ENCODE measurements at places on chromosomes 4 and X.

- no peak for DNase-seq
These were observed 37.7 kb downstream of the RHOH start for GRCh38 chr4:40234519-40235039.

- DNase-seq = no peak
These were observed 24.9 kb downstream of the NLGN3 start for GRCh38 chrX:71169586-71169985.

DNA sequence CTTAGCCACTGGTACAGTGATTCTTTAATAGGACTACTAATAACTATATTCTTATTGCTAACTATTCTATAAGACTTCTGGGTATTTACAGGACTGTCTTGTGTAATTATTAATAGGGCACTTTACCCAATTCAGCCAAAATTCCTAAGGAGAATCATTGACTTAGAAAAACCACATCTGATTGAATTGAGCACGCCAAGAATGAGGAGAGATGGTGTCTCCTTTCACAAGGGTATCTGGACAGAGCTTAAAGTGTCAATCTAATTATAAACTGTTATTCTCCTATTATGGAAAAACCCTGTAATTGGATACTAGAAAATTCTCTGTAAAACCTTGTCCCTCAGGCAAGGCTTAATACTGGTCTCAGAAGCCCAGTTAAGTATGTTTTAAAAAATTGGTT lies 111.1 kb upstream of the TLL1 start:
- no peak for DNase-seq

DNA sequence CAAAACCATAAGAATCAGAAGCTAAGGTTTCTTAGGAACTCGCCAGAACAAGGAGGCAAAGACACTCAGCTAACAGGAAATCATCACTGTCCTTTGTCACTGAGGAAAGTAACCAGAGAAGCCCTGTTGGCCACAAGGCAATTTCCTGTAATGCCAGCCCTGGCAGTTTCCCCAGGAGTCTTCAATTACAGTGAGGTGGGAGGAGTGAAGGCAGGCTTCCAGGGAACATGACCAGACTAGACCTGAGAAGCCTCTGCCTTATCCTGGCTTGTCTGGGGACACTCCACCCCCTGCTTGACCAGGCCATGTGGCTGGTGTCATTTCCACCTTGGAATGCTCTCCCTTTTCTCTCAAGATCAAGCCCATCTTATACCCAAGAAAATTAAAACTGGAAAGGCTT lies 125.3 kb downstream of the COL4A6 start:
- DNase-seq = no peak

GRCh38 chr4:78928835-78929234 lies 10.4 kb downstream of the PAQR3 start:
- no peak for DNase-seq

DNA sequence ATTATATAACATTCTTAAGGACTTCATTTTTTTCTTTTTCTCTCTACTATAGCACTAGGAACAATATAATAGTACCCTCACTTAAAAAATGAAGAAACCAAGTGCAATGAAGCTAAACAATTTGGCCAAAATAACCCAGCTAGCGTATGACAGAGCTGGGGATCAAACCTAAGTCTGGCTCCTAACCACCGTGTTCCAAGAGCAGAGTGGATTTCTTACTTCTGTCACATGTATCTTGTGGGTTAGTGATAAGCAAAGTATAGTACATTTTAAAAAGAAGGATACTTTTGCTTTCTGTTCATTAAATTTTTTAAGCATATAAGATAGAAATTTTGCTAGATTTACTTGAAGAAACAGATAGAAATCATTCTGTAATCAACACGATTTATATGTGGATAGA lies 11.5 kb downstream of the LIMCH1 start:
- DNase-seq = no peak

DNA sequence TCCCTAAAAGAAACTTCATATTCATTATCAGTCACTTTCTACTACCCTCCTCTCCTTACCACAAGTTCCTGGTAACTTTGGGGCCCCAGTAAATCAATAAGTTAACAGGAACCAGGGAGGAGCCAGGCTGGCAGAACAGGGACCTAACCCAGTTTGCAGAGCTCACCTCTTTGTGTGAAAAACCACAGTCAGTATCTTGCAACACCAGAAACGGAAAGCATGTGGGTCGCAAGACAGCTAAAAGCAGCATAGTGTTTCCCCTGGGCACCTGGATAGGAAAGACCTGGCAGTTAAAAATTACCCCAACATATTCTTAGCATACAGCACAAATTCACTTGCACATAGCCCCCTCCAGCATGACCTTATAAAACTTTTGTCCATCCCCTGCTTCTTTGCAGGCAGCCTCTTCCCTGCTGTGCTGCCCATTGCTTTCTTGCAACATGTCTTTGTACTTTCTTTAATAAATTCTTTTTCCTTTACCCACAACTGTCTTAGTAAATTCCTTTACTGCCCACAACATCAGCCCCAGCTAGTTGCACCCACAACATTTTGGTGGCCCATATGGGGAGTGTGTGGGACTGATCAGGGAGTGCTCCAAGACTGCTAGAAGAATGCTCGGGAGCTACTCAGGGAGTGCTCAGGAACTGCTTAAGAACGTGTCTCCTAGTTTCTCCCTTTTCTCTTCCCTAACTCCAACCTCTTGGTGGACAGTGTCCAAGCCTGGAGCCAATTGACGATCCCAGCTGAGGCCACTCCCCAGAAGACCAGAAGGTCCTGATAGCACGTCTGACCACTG lies 83.4 kb downstream of the MSN start:
- peak; percentile 0 for DNase-seq

DNA sequence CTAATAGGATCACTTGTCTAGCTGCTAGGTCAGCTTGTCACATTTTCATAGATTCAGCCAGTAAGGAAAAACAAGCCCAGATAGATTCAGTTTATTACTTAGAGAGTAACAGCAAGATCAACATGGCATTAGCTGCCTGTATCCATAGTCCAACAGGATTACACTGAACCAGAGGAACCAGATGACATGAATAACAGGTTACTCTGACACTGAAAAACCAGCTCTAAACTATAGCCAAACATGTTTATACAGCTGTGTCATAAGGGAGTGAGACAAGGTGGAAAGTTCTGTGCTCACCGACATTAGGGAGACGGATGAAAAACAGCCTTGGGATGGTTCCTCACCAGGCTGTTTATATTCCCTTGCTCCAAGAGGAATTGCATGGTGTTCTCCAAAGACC lies 102.9 kb upstream of the EOLA2 start:
- no peak for DNase-seq

DNA sequence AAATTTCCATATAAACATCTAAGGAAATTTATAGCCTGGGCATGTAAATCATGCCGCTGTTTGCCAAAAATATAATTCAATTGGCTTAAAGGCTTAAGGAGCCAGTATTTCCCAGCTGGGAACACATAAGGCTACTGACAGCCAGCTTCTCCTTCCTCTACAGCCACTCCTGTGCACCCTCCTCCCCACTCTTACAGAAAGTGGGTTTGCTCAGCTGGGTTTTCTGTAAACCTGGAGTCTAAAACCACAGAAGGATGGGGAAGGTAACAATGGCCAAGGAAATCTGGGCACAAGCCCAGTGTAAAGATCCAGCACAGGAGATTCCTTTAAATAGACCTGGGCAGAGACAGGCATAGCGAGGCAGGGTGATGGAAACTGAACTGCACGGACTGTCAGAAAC lies 18.5 kb downstream of the ACSL1 start:
- DNase-seq = no peak

GRCh38 chr4:19187691-19188090 lies 1064.0 kb upstream of the SLIT2 start:
- no peak for DNase-seq

GRCh38 chr4:168557658-168558057 lies 60.8 kb downstream of the PALLD start:
- no peak for DNase-seq

GRCh38 chrX:107851215-107851614 lies 25.5 kb downstream of the MID2 start:
- DNase-seq = no peak

GRCh38 chrX:42219231-42219630 lies 295.9 kb upstream of the CASK start:
- DNase-seq = no peak
